ENCODE measurements at places on chromosomes 1 and 21.

DNA sequence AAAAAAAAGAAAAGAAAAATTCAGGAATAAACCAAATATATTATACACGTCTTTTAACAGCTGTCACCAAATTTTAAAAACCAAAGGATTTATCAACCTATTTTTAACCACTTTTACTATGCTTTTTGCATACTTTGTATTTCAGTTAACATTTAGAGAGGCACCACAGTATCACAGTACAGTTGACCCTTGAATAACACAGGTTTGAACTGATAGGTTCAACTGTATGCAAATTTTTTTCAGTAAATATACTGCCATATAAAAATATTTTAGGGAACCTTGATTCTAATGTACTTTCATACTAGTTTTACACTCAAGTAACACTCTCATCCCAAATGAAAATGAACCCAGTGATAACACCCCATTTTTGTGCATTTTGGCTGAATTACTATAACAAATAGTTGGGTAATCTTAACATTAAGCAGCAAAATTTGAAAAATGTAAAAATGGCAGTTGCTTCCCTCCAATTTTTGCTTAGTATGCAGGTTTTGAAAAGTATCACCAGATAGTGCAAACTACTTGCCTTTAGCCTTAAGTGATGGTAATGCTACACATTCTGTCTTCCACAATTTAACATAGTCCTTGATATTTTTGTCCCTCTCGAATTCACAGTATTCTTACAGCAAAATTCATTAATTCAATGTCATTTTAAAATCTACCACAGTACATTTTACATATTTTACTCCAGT is 10.8 kb upstream of the ADCY10 start:
- DNase-seq = no peak

DNA sequence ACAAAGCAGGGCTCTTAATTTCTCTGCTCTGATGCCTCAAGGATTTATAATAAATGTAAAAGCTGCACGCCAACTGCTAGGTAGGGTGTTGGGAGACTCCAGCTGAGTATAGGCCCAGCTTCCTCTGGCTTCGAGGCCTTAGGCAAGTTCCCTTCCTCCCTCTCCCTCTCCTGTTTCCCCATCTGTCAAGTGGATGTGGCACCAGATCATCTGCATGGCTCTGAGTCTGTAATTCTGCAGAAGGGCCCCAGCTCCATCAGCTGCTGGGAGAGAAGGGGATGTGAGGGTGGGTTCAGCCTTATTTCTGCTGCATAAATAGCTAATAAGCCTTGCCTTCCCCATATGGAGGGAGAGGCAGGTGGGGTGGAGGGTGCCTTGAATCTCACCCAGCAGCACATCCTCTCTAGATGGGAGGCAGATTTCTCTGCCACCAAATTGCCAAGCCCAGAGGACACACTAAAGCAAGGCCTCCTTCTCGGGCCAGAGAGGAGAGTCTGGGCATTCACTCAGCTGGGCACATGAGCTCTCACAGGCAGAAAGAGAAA is 3.8 kb downstream of the TRIM62 start:
- DNase-seq = no peak

- DNase-seq = no peak
These were observed 193.7 kb upstream of the OLFM3 start for GRCh38 chr1:102190429-102190828.

DNA sequence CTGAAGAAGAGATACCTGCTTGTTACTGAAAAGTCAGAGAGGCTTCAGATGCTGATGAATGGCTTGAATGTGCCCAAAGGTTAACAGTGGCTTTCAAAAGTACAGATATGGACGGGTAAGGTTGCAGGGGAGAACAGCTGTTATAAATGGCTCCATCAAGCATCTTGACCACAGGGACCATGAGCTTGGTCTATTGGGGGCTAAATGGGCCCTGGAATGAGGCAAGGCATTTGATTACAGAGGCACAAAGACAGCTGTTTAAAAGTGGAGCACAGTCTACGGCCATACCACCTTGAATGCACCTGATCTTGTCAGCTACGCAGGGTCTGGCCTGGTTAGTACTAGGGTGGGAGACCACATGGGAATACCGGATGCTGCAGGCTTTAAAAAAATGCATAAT is 48.3 kb downstream of the C1orf198 start:
- no peak for DNase-seq

DNA sequence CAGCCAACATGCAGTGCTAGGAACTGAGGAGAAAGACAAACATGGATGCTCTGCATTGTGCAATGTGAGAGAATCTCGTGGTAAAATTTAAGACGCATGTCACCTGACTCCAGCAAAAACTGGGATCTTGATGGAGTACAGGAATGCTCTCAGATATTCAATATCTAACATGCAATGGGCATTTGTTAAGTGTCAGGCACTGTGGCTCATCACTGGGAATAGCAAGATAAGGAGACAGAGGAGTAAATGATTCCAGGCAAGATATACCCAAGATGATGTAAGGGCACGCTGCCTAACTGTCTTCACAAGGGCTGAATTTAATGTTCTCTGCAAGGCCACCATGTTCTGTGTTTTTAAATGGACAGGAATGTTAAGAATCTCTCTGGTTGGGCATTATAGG is 67.8 kb downstream of the LPAR3 start:
- DNase-seq = no peak

- no peak for DNase-seq
These were observed 71.4 kb upstream of the COG2 start for GRCh38 chr1:230570724-230571360.

DNA sequence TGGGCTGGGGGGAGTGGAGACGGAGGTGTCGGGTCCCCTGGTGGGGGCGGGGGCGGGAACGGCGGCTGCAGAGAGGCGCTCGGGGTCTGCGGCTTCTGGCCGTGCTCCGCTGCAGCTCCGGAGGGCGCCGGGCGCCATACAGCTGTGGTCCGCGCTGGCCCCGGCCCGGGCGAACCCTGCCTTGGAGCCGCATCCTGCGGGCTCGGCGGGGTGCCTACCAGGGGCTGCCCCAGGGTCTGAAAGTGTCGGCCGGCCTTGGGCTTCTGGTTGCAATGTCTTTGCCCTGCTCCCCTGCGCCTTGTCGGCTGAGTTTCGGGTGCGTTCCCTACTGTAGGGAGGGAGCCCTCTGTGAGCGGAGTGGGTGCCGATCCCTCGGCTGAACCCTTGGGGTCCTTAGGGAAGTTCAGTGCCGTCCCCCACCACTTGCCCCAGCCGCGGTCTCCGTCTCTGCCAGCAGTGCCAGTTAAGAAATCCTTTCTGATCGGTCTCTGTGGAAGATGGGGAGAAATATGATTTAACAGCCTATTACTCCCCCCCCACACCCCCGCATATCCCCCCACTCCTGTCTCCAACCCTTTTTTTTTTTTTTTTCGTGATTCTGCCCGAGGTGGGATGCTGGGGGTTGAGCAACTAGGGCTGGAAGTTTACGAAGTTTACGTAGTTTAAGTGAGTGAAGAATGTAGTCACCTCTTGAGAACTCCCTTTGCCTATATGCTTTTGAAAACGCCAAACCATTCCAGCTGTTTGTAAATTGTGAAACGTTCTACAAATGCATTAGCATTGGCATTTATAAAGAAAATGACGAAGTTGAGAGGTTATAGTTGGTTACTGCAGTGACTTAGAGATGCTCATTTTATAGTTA is 588 bp downstream of the NEXN start:
- DNase-seq = no peak

DNA sequence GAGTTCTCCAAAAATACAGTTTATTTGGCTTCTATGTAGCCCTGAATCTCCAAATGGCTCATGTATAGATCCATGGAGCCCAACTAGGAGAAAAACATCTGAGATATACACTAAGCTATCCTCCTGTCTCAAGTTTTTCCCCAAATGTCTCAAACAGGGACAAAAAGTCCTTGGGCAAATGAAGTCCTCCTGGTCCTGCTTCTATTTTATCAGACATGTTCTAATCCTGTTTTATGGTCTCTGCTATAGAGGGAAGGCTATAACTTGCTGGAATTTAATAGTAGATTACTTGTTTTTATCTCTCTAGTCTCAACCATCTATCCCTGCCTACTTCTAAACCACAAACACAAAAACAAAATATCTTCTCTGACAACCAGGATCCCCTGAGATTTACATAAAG is 26.9 kb downstream of the CRP start:
- DNase-seq = no peak

DNA sequence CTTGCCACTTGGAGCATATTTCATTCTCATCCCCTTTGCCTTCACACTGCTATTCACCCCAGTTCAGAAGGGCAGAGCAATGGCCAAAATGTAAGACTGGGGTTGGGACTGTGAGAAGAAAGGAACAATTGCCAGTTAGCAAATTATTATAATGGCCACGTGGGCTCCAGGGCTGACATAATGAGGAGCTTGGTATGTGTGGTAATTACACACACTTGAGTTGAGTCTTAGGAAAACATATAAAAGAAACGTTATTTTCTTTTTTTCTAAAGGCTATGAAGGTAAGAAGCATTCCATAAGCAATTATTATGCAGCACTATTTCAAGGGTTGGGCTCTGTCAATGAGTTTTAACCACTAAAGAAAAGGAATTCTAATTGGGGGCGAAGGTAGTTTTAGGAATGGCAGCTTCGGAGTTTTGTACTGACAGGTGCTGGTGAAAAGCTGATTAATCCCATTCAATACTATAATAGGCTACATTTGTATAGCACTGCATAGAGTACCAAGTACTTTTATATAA is 32.5 kb upstream of the BCL10 start:
- DNase-seq = no peak

DNA sequence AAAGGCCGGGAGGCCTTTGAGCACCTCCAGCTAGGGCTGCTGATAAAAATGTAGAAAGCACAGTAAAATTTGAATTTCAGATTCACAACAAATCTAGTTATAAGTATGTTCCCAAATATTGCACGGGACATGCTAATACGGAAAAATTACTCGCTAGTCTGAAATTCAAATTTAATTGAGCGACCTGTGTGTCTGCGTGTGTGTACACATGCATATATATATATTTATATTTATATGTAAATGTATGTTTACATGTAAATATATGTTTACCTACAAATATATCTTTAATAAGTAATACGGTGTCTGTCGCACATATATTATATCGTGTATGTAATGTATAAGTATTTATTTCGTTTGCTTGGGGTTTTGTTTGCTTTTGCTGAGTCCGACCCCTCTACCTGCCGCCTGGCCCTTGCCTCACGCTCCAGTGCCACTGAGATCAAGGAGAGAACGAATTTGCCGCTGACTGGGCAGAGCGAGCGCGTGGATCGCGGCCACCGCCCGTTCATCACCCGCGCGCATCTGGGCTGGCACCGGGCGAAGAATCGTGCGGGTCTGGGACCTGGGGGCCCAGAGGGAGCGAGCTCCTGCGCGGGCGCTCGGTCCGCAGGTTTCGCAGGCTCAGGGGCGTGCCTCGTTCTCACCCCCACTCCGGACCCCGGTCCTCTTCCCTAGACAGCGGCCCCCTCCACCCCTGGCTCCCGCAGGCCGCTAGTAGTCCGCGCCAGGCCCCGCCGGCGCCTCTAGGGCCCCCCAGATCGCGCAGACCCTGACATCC is 534 bp upstream of the WRAP73 start:
- DNase-seq = no peak

GRCh38 chr1:225378880-225379279 is 49.0 kb downstream of the LBR start:
- DNase-seq = no peak

DNA sequence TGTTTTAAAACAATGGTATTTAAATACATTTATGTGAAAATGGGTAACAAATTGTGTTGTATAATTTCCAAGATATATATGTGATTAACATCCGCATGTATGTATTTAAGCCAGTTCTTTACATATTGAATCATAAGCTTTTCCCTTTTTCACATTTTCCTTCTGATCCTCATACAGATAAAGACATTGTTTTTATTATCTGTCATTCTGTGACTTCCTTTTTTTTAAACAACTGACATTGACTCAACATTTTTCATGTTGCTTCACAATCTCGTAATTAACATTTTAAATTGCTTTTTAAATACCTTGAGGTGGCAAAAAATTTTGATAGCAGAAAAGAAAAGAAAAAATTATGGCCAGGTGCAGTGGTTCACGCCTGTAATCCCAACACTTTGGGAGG is 1.4 kb downstream of the STXBP3 start:
- DNase-seq = no peak

- DNase-seq = no peak
These were observed 51.0 kb upstream of the ERRFI1 start for GRCh38 chr1:8077120-8077573.

GRCh38 chr1:220878191-220879075 is 810 bp upstream of the HLX start:
- no peak for DNase-seq

DNA sequence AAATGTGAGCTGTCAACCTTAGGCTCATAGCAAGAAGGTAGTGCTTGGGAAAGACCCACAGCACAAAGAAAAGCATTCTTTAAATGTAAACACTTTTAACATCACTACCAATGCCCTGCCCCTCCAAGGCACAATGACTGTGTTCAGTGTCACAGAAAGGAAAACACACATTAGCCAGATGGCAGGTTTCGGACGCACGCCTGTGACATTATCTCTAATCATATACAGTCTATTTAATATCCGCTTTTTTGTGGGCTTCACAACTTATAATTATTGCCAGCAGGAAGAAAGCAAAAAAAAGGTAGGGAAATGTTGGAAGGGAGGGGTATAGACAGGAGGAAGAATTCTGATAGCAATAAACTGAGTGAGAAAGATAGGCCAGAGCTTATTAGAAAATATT is 112.4 kb upstream of the BEND5 start:
- no peak for DNase-seq

- DNase-seq = no peak
These were observed 8.3 kb downstream of the TTLL10 start for GRCh38 chr1:1181938-1182410.

GRCh38 chr1:185080422-185080821 is 35.1 kb downstream of the RNF2 start:
- DNase-seq = no peak

GRCh38 chr1:239817801-239818200 is 273.9 kb upstream of the FMN2 start:
- DNase-seq = no peak

DNA sequence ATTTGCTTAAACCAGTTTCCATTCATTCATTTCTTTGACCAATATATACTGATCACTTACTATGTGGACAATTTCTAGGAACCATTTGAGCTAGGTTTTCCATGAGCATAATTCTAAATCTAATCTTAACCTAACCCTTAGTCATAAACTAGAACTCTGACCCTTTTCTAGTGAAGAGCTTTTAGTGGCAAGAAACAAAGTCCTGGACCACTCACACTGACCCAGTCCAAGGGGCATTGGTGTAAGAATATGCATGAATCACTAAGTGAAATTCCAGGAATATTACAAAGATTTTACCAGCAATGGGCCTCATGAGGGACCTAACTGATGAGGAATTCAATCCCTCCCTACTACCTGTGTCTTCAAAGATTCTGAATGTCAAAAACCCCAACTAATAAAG is 40.6 kb upstream of the SLC2A1 start:
- DNase-seq = no peak

GRCh38 chr1:34460193-34460592 is 283.5 kb downstream of the C1orf94 start:
- DNase-seq = no peak

GRCh38 chr1:241140670-241141069 is 216.3 kb downstream of the RGS7 start:
- DNase-seq = no peak

- no peak for DNase-seq
These were observed 361.4 kb upstream of the PTBP2 start for GRCh38 chr1:96360036-96360795.

All from amygdala (tissue), 56 donors.